ENCODE measurements at places on chromosomes 2 and 18.

- DNase-seq = no peak
These were observed 225.5 kb downstream of the DOK6 start for GRCh38 chr18:69626171-69626570.

- DNase-seq = peak; percentile 63
These were observed 34.9 kb downstream of the FEZ2 start for GRCh38 chr2:36562973-36563532.

GRCh38 chr2:106159866-106160785 lies 34.0 kb downstream of the UXS1 start:
- DNase-seq = no peak

GRCh38 chr2:149355716-149356422 lies 25.5 kb downstream of the LYPD6 start:
- DNase-seq = no peak

- DNase-seq = no peak
These were observed 11.1 kb downstream of the OTOF start for GRCh38 chr2:26466662-26467310.

DNA sequence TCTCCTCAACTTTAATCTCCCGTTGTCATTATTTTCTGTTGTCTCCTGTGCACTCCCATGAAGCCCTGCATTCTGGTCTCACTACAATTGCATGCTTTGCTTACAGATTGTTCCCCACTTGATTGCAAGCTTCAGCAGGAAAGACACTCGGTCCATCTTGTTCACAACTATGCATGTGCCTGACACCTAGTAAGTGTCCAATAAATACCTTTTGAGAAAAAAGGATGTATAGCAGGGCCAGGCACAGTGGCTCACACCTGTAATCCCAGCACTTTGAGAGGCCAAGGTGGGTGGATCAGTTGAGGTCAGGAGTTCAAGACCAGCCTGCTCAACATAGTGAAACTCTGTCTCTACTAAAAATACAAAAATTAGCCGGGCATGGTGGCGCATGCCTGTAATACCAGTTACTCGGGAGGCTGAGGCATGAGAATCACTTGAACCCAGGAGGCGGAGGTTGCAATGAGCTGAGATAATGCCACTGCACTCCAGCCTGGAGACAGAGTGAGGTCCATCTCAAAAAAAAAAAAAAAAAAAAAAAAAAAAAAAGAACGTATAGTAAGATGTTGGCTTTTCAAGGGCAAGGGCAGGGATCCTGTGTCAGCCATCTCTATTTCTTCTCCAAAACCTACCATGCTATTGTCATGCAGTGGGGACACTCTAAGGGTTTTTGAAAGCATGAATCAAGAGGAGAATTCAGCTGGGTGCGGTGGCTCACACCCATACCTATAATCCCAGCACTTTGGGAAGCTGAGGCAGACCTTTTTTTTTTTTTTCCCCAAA lies 338.3 kb downstream of the MYCN start:
- no peak for DNase-seq

DNA sequence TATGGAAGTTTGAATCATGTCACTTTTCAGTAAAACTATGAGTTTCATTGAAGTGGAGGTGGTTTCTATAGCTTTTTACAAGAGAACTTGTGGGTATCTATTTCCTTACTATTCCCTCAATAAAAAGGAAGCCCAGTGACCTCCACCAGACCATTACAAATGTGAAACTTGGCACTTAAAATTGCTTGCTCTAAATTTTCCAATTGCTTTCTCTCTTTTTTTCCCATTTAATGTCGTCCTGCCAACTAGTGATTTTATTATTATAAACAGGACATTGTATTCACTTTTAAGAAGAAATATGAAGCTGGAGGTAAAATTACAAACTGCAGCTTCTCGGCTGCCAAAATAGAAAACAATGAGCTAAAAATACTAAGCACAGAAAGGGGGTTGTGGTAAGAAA lies 208.2 kb upstream of the ALPP start:
- DNase-seq = no peak

GRCh38 chr2:41042343-41042742 lies 590.5 kb upstream of the SLC8A1 start:
- no peak for DNase-seq

DNA sequence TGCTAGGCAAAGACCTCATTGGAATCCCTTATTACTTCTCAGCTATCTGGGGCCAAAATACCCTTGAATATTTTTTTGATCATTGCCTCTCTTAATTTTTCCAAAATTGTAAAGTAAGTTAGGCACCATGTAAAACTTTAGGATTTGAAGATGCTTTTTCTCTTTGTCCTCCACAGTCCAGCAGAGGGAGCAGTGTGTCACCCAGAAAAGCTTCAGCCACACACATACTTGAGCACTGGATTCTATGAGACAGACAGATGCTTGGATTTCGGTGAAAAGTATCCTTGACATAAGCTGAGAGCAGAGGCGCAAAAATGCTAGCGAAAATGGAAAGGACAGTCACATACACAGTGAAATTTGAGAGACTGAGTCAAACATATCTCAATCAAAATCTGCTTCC lies 74.7 kb upstream of the KCNJ3 start:
- peak; percentile 62 for DNase-seq

DNA sequence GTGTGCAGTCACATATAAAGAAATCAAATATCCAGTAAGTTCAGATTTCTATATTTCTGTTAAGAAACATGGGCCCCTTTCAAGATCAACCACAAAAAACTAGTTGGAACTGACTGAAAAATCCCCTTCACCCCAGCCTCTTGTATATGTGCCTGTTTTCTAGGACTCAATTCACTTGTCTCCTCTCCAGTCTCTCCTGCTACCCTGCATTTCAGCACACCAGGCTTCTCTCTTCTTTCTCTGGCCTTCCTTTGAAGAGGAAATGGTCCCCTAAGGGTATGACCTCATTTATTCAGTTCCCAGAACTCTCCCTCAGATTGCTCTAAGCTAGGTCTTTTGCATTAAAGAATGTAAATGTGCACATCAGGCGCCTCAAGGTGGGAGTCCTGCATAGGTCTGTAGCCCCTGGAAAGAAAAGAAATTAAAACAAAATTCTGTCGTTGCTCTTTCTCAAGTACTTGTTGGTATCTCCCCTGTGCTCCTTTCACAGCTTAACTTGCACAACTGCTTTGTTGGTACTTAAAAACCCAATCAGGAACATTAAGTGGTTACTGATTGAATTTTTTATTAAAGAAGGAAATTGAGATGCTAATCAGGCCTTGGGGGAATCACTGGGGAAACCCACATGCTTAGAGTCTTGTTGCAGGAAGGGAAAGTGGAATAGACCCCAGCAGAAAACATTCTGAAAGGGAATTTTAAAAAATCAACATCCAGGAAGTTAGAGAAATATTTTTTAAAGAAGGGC lies 278.4 kb downstream of the AGPS start:
- no peak for DNase-seq

GRCh38 chr2:222797261-222797660 lies 63.6 kb upstream of the ACSL3 start:
- DNase-seq = peak; percentile 53

DNA sequence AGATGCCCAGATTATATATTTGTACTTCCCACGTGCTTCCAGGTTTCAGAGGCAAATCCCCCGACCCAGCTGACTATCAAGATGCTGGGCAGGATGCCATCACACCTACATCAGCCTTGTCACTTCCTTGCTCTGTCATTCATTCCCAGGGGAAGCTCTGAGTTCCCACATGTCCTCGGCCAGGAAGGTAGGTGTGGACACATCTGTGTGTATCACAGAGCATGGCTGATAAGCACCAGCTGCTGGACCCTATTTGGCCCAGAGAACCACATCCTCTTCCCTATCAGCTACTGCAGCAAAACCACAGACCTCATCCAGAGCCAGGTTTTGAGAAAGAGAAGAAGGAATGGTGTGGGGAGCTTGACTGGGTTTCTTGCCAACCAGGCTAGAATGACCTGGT lies 31.9 kb upstream of the ITGA6 start:
- no peak for DNase-seq

GRCh38 chr2:38797250-38797676 lies 19.3 kb downstream of the GEMIN6 start:
- DNase-seq = no peak

DNA sequence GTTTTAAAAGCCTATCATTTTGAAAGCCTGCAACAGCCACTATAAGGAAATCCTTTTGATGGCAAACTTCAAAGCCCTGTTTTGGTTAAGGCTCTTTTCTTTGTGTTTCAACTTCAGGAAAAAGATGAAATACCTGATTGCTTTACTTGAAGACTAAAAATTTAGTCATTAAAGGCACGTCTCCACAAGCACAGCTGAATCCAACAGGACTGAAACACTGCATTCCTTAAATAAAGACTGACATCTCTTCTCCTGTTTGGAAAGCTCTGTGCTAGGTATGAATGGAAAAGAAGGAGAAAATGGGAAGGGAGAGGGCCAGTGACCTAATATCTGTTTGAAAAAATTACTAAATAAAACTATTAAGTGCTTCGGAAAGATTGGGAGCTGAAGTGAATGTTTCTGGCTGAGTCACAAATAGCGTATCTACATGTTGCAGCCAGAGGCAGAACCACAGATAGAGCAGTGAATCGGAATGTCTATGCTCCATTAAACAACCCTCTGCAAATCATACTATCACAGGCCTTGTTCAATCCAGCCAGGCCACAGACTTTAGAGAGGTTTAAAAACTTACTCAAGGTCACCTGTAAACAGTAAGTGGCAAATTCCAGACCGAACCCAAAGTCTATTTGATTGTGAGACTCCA lies 21.1 kb upstream of the RALBP1 start:
- DNase-seq = no peak

DNA sequence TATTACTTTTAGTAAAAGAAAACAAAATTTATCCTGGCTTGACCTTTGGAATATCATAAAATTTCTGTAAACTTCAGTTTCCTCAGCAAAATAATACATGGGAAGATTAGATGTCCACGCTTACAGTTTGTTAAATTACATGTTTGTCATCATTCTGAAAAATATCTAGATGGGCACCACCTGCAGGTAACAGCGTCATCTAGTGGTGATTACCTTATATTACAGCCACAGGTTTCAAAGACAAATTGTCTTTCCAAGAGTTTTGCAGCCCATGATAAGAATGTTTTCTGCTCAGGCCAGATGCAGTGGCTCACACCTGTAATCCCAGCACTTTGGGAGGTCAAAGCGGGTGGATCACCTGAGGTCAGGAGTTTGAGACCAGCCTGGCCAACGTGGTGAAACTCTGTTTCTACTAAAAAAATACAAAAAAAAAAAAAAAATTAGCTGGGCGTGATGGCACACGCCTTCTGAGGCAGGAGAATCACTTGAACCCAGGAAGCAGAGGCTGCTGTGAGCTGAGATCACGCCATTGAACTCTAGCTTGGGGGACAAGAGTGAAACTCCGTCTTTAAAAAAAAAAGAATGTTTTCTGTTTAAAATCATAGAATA lies 96.3 kb upstream of the RASGRP3 start:
- peak; percentile 34 for DNase-seq

- no peak for DNase-seq
These were observed 280.3 kb upstream of the ZSWIM2 start for GRCh38 chr2:187129306-187129705.

DNA sequence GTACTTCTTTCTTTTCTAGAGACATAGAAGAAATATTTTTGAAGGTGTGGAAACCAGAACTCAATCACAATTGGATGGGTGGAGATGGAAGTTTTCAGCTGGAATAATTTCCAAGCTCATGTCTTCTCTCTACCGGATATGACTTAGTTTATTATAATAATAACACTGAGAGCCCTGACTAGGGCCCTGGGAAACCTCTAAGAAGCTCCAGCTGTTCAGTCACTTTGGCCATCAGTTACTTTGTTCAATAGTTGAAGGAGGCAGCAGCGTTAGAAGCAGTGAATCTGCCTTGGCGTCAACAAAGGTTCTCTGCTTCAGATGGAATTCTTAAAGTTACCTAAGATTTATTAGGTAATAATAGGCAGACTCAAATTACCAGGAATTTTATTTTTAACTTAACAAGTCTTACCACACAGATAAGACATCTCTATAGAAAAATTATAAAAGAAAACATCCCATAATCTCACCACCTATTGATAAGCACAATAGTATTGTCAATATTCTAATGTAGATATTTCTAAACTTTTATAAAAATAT lies 293.8 kb upstream of the CHAC2 start:
- no peak for DNase-seq

DNA sequence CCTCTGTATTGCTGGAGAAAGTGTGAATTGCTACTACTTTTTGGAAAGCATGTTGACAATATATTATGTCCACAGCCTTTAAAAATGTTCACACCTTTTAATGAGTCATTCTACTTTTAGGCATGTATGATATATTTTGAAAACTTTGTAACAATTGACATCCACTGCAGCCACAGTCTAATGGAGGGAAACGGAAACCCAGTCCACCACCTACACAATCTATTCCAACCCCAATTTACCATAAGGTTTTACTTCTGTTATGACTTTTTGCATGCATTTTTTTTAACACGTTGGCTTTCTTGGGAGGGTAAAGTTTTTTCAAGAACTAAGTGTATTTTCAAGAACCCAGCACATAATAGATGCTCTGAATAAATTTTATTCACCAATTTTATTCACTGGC lies 38.5 kb upstream of the ATP8B1 start:
- no peak for DNase-seq

GRCh38 chr2:155872396-155872795 lies 460.1 kb downstream of the NR4A2 start:
- DNase-seq = no peak

- DNase-seq = no peak
These were observed 7.3 kb downstream of the DES start for GRCh38 chr2:219425238-219426067.

DNA sequence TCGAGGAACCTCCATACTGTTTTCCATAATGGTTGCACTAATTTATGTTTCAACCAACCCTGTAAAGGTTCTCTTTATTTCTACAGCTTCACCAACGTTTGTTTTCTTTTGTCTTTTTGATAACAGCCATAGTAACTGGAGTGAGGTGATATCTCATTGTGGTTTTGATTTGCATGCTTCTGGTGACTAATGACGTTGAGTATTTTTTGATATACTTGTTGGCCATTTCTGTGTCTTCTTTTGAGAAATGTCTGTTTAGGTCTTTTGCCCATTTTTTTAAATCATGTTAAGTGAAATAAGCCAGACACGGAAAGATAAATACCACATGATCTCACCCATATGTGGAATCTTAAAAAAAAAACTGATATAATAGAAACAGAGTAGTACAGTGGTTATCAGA lies 74.8 kb upstream of the SMIM21 start:
- DNase-seq = no peak

DNA sequence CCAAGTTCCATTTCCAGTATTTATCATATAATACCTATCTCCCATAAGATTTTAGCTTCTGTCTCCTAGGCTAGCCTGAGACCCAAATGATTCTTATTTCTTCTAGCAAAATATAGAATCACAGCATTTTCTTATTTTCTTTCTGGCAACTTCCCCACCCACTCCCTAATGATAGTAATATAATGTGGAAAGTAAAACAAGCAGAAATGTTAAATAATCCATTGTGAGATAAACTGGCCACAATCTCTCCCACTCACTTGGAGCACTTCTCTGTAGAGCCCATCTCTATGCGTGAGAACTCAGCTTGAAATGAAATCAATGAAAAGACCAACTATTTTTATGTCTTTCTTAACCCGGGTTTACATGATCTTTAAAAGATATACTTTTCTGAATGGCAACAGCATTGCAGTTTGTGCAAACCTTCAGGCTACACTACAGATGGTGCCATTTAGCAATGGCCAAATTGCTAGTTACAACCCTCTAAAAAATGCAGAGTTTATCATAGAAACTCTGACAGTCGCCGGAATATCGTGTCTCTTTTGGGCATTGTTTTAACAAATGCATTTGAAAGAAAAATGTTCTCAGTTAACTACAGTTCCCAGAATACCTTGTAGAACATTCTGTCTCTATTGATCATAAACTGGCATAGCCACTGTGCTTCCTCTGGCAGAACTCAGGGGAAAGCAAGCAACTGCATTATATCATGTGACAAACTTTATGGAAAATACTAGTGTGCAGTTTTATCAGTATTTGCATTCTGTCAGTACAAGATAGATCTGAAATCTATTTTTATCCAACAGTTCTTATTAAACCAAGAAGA lies 1407.4 kb upstream of the ZEB2 start:
- no peak for DNase-seq
